ENCODE measurements at places on chromosomes 1 and 21.

DNA sequence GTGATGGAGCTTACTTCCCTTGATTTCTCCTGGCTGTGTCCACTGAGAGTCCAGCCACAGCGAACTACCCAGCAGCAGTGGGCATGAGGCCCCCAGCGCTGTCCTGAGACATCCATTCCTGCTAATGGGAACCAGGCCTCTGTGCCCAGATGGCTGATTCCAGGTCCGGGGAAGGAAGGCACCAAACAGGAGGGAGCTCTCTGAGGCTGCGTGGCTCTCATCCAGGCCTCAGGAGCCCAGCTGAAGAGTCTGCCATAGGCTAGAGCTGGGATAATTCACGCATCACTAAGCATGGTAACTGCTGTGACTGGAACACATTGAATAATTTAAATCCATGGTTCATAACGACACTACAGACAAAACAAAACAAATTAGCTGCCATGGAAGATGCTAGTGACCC, 24.7 kb upstream of the LRRC47 start:
- DNase-seq: no peak

DNA sequence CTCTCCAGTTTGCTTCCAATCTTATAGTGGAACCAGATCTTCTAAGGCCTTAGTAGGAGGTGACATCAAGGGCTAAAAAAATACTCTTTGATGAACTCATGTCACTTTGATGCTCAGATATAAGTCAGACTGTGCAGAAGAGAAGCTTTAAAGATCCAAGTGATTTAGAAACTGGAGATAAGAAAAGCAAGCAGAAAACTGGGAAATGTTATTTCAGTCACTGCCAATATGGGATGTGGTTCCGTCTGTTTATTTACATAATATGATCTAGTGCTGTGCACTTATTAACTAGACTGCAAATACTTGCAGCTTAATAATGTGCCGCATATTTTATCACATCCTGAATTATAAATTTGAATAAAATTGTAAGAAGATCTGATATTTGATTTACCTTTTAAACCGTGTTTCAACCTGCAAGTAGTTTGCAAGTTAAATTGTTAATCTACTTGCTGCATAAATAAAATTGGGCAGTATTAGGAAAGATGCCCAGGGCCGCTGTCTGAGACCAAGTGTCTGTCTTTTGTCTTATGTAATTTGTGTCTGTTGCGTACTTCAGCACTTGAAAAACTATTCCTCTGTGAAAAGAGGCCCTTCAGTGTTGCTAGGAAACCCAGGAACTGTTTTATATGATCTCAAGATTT, 29.6 kb downstream of the CXADR start:
- DNase-seq: no peak

- no peak for DNase-seq
Measured at GRCh38 chr1:57361516-57361915, 62.3 kb downstream of the DAB1 start.

DNA sequence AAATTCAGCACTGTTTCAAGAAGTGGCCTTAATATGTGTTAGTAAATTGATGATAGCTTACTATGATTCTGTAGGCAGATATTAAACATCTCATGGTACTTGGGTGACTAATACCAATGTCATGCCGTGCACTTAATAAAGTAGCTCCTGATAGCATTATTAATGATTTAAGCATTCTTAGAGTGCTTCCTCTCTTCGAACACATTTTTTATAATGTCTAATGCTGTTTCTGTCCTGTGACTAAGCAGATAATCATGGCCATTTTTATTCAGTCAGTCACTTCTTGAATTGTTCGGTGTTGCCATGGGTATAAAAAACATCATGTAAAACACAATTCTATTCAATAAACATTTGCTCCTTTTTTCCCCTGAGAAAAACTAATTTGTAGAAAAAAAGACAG, 804.6 kb upstream of the ADGRL4 start:
- no peak for DNase-seq

- no peak for DNase-seq
Measured at GRCh38 chr1:8362701-8363101, 44.8 kb downstream of the SLC45A1 start.

- DNase-seq: no peak
Measured at GRCh38 chr21:24903994-24904635, 703.2 kb downstream of the MRPL39 start.

DNA sequence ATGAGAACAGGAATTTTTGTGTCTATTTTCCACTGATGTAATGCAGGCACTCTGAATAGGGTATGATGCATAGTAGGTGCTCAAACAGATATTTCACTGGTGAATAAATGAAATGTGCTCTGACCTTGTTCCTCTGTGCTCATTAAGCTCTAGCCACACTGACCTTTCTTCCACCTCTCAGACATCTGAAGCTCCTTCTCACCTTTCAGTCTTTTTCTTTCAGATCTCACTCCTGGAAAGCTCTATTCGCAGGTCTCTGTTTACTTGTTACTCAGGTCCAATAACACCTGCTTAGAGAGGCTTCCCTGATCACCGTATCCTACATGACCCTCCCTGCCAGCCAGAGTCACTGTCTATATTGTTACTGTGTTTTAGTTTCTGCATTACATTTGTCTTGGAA, 59.2 kb upstream of the IVNS1ABP start:
- DNase-seq: no peak

DNA sequence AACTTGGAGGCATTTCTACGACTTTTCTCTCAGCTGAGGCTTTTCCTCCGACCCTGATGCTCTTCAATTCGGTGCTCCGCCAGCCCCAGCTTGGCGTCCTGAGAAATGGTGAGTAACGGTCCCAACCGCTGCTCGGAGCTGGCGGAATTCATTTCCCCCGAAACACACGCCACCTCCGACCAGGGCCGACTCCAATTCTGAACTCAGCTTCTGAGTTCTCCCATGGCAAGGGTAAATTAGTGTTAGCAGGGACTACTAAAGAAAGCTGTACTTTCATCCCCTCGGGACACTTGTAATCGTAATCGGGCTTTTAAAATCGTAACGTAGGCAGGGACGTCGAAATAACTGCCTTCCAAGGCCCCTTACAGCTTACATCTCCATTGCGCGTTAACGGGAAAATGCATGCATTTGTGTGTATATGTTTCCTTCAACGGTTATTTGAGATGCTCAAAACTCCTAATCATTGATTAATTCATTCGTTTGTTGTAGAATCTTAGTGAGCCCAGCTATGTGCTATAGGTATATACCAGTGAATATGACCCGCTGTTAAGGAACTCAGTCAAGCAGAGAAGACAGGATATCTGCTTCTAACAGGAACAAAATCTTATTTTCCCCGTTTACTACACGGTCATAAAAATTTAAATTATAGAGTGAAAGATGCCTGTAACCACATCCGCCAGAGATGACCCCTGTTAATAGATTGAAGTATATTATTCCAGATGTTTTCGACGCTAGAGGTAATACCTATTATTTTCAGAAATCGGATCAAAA, 472 bp downstream of the DTL start:
- DNase-seq: no peak

DNA sequence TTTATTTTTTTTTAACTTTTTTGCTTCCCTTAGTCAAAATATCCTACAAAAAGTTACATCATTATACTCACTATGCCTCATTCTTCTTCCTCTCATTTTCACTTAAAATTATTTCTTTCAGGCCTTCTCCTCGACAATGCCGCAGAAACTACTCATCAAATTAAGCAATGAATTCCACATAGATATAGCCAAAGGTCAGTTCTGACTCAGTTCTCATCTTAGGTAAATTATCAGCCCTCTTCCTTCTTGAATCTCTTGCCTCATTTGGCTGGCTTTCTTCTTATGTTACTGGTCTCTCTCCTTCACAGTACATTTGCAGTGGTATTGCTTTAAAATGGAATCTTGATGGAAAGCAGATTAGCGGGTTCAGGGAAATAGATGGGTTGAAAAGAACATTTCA, 260.7 kb upstream of the BRINP3 start:
- DNase-seq: no peak

GRCh38 chr1:77940921-77941570, 37.8 kb downstream of the FUBP1 start:
- DNase-seq: no peak

GRCh38 chr1:221344693-221345092, 397.2 kb downstream of the DUSP10 start:
- DNase-seq: no peak

- DNase-seq: no peak
Measured at GRCh38 chr1:242187816-242188215, 188.9 kb upstream of the MAP1LC3C start.

DNA sequence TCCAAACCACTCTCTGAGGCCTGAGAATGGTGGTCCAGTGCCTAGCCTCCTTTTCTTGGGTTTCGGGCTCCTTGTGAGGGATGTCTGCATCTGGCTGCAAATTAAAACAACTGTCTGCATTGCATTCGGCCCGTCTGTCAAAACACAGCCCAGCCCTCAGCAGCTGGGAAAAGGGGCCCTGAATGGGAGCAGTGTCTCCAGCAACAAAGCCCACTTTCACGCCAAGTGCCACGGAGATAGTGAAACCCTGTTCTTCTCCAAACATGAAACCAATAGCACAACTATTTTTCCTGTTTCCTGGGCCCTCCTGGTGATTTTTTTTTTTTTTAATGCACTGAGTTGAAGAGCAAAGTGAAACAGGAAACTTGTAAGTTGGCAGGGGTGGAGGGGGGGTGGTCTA, 138.4 kb downstream of the PLXNA2 start:
- DNase-seq: no peak

- no peak for DNase-seq
Measured at GRCh38 chr1:52234708-52235107, 92.8 kb downstream of the ZFYVE9 start.

GRCh38 chr1:184771190-184771691, 16.6 kb upstream of the EDEM3 start:
- no peak for DNase-seq

DNA sequence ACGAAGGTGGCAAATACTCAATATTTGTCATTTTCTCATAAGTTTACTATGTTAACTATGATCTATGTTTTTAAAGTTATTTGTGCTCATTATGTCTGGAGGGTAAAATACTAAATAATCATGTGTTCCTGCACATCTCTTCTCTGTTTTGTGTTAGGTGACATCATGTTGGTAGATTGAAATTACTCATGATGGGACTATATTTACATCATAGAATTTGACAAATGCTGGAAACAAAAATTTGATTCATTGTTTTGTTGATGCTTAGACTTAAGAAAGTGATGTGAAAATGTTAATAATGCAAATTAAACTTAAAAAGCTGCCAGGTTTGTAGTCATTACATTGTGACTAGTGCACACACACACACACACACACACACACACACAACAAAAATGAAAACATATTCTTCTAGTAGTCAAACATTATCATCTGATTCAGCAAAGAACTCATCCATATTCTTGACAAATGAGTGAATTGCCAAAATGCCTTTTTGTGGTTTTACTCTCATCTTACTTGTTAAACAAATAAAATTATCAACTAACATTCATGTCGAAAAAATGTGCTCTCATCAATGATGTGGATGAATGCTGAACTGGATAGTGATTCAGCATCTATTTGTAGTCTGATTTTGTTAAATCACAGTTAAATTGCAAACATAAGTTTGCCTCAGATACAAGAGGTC, 870.7 kb downstream of the BRINP3 start:
- no peak for DNase-seq

- DNase-seq: no peak
Measured at GRCh38 chr1:104636581-104636980, 886.9 kb downstream of the AMY1C start.

- no peak for DNase-seq
Measured at GRCh38 chr1:46219551-46220520, 16.7 kb downstream of the LURAP1 start.

- peak; percentile 84 for DNase-seq
Measured at GRCh38 chr1:156601122-156601830, at the start of gene GPATCH4. Gene GPATCH4 (minus strand): TSS chr1:156601479.

GRCh38 chr1:48917901-48918603, 141.4 kb upstream of the BEND5 start:
- DNase-seq: no peak

DNA sequence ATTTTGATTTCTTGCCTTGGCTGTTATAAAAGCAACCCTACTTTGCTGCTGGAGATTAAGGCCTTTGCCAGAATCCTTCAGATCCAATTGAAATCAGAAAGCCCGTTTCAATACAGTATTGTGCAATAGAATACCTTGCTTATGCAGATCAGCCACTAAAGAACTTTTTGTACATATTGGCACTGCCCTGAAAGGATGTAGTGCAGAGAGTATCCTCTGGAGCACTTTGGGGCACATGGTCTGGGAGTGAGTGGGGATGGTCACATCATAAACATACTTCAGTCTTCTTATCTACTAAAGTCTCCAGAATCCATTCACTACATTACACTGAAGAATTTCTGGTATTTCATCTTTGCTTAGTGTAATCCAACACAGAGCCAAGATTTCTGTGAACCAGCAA, 189.0 kb downstream of the CENPF start:
- no peak for DNase-seq

DNA sequence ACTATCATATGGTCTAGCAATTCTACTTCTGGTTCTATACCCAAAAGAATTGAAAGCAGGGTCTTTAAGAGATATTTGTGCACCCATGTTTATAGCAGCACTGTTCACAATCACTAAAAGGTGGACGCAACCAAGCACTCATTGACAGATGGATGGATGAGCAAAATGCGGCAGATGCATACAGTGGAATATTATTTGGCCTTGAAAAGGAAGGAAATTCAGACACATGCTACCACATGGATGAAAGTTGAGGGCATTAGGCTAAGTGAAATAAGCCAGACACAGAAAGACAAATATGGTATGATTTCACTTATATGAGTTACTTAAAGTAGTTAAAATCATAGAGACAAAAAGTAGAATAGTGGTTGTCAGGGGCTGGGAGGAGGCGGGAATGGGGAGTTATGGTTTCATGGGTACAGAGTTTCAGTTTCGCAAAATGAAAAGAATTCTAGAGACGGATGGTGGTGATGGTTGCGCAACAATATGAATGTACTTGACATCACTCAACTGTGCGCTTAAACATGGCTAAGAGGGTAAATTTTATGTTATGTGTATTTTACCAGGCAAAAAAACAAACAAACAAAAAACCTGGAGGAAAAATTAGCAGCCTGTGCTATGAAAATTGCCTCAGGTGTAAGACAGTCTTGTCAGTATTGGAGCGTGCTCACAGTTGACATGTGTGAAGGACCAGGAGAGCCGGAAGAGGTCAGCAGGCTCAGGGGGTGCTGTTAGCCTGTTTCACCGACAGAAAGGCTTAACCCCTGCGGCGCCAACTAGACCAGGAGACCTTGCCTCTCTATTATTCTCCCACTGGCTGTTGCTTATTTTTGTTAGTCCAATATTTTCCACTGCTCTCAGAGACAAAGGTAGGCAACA, 26.5 kb downstream of the CD247 start:
- DNase-seq: no peak

GRCh38 chr1:56577406-56578137, 1.8 kb downstream of the PLPP3 start:
- no peak for DNase-seq

- DNase-seq: no peak
Measured at GRCh38 chr21:34372321-34372720, 3.0 kb upstream of the SMIM11 start.

DNA sequence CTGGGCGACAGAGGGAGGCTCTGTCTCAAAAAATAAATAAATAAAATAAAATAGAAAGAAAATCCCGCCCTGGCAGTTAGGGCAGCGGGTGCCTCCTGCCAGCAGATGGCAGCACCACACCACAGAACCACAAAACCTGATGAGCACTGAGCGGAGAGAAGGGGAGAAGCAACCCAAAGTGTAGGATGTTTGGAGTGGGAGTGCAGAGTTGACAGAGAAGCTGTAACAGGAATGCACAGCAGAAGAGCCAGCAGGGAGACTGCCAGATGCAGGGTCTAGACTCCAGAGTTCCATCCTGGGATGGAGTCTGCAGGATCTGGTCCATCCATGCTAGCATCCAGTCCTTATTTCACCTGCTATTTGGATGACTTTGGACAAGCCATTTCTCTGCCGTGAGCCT, 29.7 kb upstream of the KIRREL1 start:
- DNase-seq: peak; percentile 74
